ENCODE measurements at places on chromosomes 12 and 14.

GRCh38 chr12:106480251-106480650 is 102.6 kb upstream of the RFX4 start:
- no peak for ATAC-seq

GRCh38 chr14:38481952-38482678 is 226.2 kb upstream of the CLEC14A start:
- no peak for ATAC-seq

- ATAC-seq: no peak
Measured at GRCh38 chr12:66774929-66775328, 96.1 kb upstream of the GRIP1 start.

DNA sequence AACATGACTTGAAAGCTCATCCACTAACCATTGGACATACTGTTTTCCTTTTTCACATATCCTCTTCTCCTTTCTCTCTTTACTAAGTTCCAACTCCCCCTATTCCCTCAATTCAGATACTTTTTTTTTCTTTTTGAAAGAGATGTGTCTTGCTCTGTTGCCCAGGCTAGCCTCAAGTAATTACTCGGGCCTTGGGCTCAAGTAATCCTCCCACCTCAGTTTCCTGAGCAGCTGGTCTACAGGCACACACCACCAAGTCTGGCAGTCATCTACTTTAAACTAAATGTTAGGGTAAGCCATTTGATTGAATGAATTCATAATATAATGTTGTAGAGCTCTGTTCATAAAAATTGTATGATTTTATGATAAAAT is 15.5 kb downstream of the LEMD3 start:
- no peak for ATAC-seq
